ENCODE measurements at places on chromosomes 6 and 20. TPM values are rescaled to one million over a fixed set of nuclear protein-coding genes. Genes with fewer than 3 reads are reported as not detected.

Gene GJA10
- 1.7 TPM for total RNA-seq

Gene POU5F1
- total RNA-seq, result 4.1 TPM

Gene HLA-G
- total RNA-seq, result not detected

Gene OR2J3
- total RNA-seq, result 3.1 TPM

Gene MCHR2
- 12.8 TPM for total RNA-seq

Gene IRF4
- 0.24 TPM for total RNA-seq

Gene TPBG
- 5.8 TPM for total RNA-seq

Gene KIAA1755
- 4.3 TPM for total RNA-seq

Gene MTFR2
- total RNA-seq, result 4.3 TPM

Gene PLEKHG1
- 11.6 TPM for total RNA-seq

Gene NFATC2
- 14.7 TPM for total RNA-seq

DNA sequence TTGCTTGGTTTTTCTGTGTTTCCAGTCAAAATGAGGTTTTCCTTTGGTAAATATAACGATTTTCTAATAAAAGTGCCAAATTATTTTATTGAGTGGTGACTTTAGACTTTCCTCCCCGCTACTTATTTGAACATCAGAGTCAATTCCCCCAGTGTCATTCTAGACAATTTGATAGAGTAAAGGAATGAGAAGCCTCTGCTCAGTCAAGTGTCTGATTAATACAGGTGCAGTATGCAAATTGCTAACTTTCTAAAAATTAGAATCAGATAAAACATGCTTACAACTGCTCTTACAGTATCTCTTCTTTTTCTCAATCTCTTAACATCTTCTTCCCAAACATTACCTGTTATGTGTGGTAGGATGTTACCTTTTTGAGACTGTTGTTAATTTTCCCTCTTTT is 148.7 kb downstream of the CD83 start:
- DNase-seq, result no peak

GRCh38 chr6:70411542-70412251 is 1.6 kb upstream of the FAM135A start:
- no peak for DNase-seq

GRCh38 chr6:126945150-126945685 is 173.3 kb upstream of the RSPO3 start:
- peak; percentile 88 for DNase-seq

GRCh38 chr20:14992153-14992552 is 654.7 kb upstream of the FLRT3 start:
- no peak for DNase-seq

GRCh38 chr6:111258615-111259088 is 171.3 kb downstream of the SLC16A10 start:
- DNase-seq, result no peak

DNA sequence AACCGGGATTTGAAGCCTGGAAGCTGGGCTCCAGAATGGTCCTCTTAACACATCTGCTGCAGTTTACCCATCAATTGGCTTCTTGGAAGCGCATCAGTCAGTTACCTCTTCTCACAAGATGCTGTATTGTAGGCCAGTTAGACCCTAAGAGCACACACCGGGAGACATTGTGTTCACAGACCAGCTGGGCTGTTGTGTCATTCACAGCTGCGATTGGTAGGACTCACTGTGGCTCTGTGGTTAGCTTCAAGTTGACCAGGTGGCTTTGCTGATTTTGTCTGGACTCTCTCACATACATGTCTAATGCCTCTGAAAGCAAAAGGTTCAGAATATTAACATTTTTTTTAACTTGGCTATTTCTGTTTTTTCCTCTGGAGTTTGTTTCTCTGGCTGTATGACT is 64.8 kb downstream of the SNX9 start:
- no peak for DNase-seq

DNA sequence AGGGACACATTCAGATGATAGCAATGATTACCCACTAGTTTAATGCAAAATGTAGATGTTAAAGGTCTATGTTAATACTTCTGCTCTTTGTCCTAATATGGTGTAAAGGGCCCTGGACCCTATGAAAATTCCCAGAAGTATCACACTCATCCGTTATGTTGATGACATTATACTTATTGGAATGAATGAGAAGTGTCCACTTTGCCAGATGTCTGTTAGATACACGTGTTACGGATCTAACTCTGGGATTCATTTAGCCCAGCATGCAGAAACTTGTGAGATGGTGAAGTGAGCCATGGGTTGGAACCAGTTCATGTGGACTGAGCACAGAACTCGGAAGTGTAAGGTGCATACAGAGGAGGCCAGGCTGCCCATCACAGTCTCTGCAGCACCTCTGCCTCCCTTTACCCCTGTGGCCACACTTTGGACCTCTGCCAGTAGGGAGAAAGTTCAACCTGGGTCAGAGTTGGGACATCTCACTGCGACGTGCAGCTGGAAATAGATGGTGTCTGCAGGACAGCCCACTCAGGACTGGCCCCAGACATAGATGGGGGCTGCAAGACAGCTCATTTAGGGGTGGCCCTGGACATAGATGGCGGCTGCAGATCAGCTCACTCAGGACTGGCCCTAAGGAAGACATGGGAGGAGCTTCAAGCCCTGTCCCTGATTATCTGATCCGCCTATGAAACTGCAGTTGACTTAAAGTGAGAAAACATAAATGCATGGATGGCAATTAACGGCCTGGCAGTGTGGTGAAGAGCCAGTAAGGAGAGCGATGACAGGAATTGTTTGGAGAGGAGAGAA is 71.2 kb upstream of the THBS2 start:
- DNase-seq, result no peak

GRCh38 chr6:12291839-12292604 is 1.9 kb downstream of the EDN1 start:
- DNase-seq, result peak; percentile 41

DNA sequence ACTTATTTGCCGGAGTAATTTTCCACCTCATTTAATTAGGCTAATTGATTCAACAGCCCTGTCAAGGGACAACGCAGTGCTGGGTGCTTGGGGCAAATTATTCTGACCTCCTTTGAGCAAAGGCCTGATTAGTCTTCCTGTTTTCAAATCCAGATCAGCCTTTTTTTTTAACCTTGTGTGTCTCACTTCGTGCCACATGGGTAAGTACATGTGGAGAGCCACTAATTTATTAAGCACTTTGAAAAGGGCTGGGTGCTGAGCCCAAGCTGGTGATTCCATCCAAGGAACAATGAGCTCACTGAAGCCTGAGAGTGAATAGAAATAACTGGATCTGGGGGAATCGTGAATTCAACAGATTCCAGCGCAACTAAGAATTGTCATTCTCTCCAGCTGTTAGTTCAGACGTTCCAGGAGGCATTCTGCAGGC is 229.3 kb downstream of the CLIC5 start:
- DNase-seq, result no peak

- DNase-seq, result no peak
Measured at GRCh38 chr20:23955896-23956295, 32.7 kb downstream of the GGTLC1 start.

- DNase-seq, result no peak
Measured at GRCh38 chr6:43758617-43759050, 11.4 kb upstream of the VEGFA start.

DNA sequence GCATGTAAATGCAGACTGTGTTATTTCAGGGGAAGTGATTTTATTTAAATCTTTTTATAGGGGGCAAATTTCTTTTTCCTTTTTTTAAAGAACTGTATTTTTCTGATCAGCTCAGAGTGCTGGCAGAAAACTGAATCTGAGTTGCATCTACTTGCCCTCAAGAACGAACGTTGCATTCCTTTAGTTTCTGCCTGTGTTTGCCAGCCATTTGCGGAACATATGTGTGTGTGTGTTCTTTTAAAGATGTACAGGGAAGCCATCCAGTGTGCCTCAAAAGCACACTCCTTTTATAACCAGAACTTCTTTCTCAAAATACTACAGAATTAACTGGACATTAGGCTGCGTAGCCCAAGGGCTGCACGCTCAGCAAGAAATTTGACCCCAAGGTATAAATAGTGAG is 25.8 kb upstream of the INSM1 start:
- DNase-seq, result no peak

- DNase-seq, result no peak
Measured at GRCh38 chr6:3124667-3125066, 6.2 kb downstream of the BPHL start.

GRCh38 chr20:266596-267562 is 9.4 kb downstream of the DEFB132 start:
- DNase-seq, result peak; percentile 82

- DNase-seq, result peak; percentile 47
Measured at GRCh38 chr20:50540620-50541605, 30.7 kb downstream of the PTPN1 start.

DNA sequence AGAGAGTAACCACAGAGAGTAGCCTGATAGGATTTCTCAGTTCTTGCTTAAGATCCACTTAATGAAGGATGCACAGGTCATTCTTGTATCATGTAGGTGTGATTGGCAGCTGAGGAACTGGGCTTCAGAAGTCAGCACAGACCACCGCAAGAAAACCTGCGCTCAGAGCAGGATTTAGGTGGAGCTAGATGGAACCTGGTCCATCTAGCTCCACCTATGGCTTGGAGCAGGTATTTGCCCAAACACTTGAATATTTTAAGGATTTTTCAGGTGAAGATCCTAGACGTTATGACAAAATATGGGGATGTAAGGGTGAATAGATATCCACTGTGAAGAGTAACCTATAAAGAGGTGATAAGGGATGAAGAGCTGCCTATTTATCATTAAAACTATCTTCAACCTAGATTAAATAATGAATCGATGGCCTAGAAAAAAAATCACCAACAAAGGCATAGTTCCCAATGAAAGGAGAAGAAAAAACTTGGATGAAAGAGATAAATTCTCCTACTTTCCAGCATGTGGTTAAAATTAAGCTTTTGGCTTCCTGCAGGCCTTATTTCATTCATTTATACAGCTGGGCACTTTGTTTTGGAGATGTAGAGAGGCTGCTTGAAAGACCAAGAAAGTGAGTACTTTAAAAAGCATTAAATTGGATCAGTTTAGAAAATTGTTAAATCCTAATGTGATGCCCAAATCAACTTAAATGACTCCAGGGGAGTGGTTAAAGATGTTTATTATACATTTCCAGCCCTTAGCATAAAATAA is 778.4 kb upstream of the GJE1 start:
- peak; percentile 82 for DNase-seq

DNA sequence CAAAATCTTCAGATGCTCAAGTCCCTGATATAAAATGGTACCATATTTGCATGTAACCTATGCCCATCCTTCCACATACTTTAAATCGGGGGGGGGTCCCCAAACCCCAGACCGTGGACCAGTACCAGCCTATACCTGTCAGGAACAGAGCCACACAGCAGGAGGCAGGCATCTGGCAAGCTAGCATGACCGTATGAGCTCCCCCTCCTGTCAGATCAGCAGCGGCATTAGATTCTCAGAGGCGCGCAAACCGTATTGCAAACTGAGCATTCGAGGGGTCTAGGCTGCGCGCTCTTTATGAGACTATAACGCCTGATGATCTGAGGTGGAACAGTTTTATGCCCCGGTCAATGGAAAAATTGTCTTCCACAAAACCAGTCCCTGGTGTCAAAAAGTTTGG is 30.7 kb downstream of the FGD2 start:
- DNase-seq, result no peak

All from umbilical cord (tissue), 2 donors.